Mammary microvascular endothelial cell (primary cell): ENCODE measurements at places on chromosomes 16 and 17. TPM values are rescaled to one million over a fixed set of nuclear protein-coding genes. Genes with fewer than 3 reads are reported as not detected.

The EXOC7 gene
- 60.7 and 68.0 TPM in 2 replicates for total RNA-seq

The ZNF768 gene
- 23.7 and 25.4 TPM in 2 replicates for total RNA-seq

The ATXN1L gene
- 13.5 and 14.4 TPM in 2 replicates for total RNA-seq

The KRT12 gene
- not detected in 2 replicates for total RNA-seq

The TOM1L1 gene
- 2.7 and 3.9 TPM in 2 replicates for total RNA-seq

The PDIA2 gene
- 0.07 TPM in 1 of 2 replicates, not detected in the other for total RNA-seq

The PDILT gene
- not detected in 2 replicates for total RNA-seq

The GPR142 gene
- not detected in 2 replicates for total RNA-seq
